ENCODE measurements at places on chromosomes 6 and 20.

GRCh38 chr6:158377860-158378259 is 65.6 kb downstream of the TULP4 start:
- no peak for DNase-seq

DNA sequence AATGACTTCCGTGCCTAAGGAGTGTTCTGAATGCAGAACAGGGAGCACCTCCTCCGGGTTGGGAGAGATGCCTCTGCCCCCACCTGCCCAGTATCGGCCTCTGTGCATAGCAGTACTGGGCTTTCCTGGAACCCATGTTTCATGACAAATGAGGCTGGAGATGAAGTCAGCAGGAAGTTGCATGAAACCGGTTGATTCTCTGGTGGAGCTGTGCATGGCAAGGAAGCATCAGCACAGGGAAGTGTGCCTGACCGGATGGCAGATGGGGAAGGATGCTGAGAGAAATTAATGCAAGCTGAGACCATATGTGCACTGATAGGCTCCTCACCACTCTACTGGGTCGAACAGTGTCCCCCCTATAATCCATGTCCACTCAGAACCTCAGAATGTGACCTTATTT is 155.5 kb downstream of the CDH26 start:
- DNase-seq = no peak

- DNase-seq = no peak
Observed at GRCh38 chr6:108779536-108780275, 68.5 kb upstream of the ARMC2 start.

GRCh38 chr6:16704401-16705045 is 56.7 kb downstream of the ATXN1 start:
- no peak for DNase-seq

DNA sequence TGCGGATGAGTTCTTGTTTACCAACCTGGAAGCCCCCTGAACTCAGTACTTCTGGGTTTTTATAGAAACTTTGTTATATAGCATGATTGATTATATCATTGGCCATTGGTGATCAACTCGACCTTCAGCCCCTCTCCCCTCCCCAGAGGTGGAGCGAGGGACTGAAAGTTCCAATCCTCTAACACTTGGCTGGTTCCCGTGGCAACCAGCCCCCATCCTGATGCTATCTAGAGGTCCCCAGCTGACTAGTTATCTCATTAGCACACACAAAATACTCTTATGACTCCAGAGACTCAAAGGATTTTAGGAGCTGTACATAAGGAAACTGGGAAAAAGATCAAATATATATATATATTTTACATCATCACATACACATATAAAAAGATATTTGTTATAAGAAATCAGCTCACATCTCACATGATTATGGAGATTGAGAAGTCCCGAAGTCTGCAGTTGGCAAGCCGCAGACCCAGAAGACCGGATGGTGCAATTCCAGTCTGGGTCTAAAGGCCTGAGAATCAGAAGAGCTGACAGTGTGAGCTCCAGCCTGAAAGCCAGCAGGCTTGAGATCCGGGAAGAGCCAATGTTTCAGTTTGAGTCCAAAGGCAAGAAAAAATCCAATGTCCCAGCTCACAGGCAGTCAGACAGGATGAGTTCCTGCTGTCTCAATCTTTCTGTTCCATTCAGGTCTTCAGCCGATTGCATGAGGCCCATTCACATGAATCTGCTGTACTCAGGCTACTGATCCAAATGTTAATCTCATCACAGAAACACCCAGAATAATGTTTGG is 179.3 kb upstream of the DTNBP1 start:
- DNase-seq = no peak

DNA sequence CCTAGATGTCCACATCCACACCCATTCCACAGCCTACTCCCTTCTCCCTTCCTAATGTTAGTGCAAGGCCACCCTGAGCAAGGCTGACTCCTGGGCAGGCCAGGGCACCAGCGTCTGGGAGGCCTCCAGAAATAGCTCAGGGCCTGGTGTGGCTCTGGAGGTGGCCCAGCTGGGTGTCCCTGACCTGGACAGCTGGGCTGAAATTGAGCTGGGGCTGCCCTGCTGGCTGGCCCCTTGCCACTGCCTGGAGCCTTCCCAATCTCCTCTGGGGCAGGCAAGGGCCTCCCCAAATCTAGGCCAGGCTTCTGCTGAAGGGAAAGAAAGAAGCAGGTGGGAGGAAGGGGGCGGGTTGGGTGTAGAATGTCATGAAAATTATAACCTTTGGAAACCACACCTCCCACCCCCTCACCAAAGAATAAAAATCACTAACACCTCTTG is 2.1 kb downstream of the FAM110A start:
- DNase-seq = no peak
